COR-L47 (cell line): ENCODE measurements at places on chromosomes 3 and 15.

DNA sequence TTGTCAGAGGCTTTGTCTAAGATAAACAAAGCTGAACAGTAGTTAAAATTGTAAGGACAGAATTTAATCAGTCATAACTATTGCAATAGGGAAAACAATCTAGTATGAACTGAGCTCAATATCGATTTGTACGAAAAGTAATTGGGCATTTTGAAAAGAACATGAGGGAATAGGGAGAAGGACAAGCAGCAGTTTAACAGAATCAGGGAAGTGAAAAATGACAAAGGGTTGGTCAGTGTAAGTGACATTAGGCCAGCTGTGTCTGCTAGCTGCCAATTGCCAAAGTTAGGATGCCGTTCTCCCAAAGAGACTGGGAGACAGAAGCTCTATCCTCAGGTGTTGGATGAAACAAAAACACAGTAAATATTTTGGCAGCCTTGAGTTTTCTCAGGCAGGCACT, 3.3 kb upstream of the DNAJA4 start:
- DNase-seq: no peak

DNA sequence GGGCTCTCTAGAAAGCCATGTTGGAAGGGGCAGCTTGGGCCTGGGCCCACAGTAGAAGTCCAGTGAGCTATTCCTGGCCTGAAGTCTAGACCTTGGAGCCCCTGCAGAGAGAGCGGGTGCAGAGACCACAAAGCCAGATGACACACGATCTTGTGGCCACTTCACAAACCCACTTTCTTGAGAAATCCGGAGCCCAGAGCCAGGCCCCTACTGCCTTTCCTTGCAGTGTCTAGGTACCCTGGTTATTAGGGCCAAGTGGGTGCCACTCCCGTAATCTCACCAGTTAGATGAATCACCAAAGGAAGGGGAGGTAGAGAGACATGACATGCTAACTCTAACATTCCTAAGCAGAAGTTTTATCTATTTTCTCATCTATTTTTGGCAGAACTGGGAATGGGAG, 72.5 kb upstream of the ADAMTSL3 start:
- DNase-seq: no peak

- DNase-seq: no peak
These were observed 94.9 kb downstream of the ANO10 start for GRCh38 chr3:43526956-43527355.

DNA sequence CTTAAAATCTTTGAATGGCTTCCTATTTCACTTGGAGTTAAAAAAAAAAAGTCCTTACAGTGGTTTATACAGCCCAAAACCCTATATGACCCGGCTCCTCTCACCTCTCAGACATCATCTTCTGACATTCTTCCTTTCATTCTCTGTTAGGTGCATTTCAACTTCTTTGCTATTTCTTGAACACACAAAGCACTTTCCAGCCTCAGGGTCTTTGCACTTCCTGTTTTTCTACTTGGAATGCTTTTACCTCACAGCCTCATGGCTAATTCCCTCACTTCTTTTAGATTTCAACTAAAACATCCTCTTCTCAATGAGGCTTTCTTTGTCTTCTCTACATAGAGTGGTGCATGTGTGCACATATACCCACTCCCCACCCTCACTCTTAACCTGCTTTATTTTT, 91.0 kb upstream of the MB21D2 start:
- no peak for DNase-seq

DNA sequence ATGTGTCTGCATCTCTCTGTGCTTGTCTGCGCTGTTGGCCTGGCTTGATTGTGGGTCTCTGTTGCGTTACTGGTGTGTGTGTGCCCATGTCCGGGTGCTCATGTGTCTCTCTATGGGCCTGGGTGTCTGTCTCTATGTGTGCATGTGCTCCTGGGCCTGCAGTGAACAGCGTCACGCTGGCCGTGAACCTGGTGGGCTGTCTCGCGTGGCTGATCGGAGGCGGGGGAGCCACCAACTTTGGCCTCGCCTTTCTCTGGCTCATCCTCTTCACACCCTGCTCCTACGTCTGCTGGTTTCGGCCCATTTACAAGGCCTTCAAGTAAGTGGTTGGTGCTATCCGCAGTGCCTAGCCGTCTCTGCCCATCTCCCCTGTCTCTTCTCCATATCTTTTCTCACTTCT, 7.0 kb upstream of the PPCDC start:
- no peak for DNase-seq

GRCh38 chr3:109234300-109234699, 82.0 kb downstream of the DPPA2 start:
- no peak for DNase-seq

GRCh38 chr15:49331951-49332350, 91.1 kb upstream of the FGF7 start:
- DNase-seq: no peak

- peak; percentile 68 for DNase-seq
These were observed 807.9 kb upstream of the CFAP20DC start for GRCh38 chr3:59857589-59858346.

DNA sequence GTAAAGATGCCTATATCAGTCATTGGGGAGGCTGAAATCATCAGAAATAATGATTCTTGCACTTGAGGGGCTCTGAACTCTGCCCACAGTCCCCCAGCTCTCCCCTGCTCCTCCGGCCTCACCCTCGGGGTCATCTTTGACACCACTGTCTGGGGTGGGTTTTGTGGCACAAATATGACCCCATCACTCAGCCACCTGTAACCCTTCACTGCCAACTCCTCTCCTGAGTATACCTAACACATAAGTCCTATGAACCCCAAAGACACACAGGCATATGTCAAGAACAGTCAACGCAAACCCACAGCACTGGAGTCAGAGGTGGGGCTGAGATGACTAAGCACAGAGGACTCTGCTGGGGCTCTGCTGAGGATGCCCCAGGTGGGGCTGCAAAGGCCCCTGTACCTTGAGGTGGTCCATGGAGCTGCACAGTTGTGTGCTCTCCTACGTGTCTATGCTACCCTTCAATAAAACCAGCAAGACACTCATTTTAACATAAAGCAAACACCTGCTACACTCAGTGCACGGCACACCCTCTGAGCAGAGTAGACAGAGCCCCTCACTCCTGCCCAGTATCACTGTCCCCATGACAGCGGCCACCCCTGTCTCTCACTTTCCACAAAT, 29.9 kb downstream of the SLC41A3 start:
- no peak for DNase-seq

GRCh38 chr3:117101697-117102096, 392.1 kb downstream of the TUSC7 start:
- DNase-seq: no peak

- DNase-seq: no peak
These were observed 21.6 kb downstream of the B4GALT4 start for GRCh38 chr3:119219069-119219468.

DNA sequence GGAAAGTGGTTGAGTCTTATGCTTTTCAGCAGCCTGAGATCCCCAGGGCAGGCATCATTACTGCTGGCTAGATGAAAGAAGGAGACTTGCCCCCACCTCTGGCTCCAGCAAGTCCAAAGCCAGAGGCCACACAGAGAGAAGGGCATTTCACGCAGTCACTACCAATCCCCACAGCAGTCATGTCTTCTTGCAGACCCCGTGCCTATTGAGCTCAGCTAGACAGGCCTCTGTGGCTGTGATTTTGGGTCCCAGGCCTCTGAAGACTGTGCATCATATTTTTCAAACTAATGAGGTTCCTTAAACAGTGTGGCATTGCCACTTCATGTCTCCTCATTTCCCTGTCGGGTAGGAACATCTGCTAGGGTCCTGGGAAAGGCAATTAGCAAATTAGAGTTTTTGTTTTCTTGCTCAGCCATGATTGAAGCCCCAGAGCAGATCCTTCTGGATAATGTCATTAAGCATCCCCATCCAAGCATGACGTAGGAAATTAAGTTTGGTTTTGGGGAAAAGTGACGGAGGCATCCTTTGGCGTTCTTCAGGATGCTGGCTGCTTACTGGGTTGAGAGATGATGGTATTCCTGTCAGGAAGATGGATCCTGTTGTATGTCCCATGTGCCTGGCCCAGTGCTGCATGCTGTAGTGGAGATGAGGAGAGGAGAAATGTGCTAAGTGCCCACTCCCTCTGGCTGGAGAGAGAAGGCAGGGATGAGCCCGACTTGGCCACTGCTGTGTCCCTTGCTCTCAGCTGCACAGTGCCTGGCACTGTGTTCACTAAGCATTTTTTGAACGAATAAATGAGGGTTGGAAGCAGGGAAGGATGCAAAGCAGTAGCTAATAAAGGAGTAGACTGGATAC, 7.0 kb downstream of the SPSB4 start:
- no peak for DNase-seq

DNA sequence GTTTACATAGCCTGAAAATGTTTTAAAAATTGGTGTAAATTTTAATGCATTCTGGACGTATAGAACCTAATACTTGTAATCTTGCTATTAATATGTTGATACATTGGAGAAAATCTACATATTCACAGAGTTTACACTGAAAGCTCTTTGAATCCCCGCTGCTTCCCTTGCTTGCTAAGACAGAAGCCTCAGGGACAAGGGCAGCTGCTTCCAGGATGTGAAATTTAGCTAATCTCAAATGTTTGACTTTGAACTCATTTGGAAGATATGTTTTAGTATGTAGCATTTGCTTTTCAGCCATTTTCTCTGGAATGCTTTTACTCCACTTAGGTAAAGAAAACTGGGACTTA, 172.0 kb downstream of the RBMS3 start:
- no peak for DNase-seq

- peak; percentile 21 for DNase-seq
These were observed 273.2 kb downstream of the MECOM start for GRCh38 chr3:169390271-169390670.

GRCh38 chr15:85316244-85316934, 64.0 kb upstream of the AKAP13 start:
- no peak for DNase-seq

GRCh38 chr15:101549647-101550046, 60.1 kb upstream of the PCSK6 start:
- no peak for DNase-seq

- no peak for DNase-seq
These were observed 64.4 kb downstream of the PHC3 start for GRCh38 chr3:170117134-170117533.

- DNase-seq: peak; percentile 69
These were observed at the start of gene KCTD6 for GRCh38 chr3:58491506-58492402. Gene KCTD6 (plus strand): TSS chr3:58492096. CDS start chr3:58498756, 6,660 bp downstream.

- no peak for DNase-seq
These were observed 2.0 kb upstream of the TRIM59 start for GRCh38 chr3:160451602-160452001.

- no peak for DNase-seq
These were observed 34.1 kb downstream of the ABTB1 start for GRCh38 chr3:127706785-127707351.

DNA sequence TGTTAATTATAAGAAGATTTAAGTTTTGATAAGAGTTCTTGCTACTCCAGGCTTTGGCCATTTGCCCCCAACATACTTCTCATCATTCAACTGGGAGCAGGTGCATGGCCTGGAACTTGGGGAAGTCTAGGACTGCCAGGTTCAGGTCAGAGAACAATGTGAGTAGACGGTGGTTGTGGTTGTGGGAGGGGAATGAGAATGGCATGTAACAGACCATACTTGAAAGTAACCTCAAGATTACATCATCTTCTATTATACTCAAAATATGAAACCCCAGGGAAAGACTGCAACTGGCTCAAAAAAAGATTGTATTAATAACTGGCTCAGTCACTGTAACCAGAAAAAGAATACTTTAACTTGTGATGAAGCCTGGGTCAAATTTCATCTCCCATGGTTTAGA, 364.9 kb upstream of the DPPA4 start:
- DNase-seq: no peak

DNA sequence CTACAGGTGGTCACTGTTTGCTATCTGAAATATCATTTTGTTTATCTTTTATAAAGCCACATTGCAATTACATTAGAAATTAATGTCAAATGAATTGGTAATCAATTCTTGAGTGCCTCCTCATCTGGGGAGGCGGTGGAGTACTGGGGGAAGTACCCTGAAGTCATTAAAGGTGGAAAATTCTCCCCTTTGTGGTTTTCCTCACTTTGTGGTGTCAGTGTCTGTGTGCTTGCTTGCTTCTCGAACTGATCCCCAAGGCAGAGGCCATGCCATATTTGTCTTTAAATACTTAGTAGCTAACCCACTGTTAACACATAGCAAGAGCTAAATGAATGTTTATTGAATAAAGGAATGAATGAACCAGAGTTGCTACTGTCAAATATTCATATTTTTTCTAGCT, 40.5 kb upstream of the CCK start:
- DNase-seq: no peak

- DNase-seq: no peak
These were observed 12.0 kb downstream of the ZBTB38 start for GRCh38 chr3:141380279-141380678.

- DNase-seq: no peak
These were observed 75.4 kb downstream of the CMTM8 start for GRCh38 chr3:32313723-32314473.

GRCh38 chr3:52439426-52440248, 5.3 kb downstream of the SEMA3G start:
- DNase-seq: no peak

- DNase-seq: no peak
These were observed 7.7 kb downstream of the MAP6D1 start for GRCh38 chr3:183817639-183818038.

GRCh38 chr15:100529556-100529955, 806 bp upstream of the CERS3 start:
- no peak for DNase-seq

GRCh38 chr3:68999158-68999557, 14.3 kb downstream of the EOGT start:
- DNase-seq: no peak

GRCh38 chr15:27743638-27744037, 355.5 kb downstream of the OCA2 start:
- no peak for DNase-seq

- no peak for DNase-seq
These were observed 519.2 kb downstream of the NAALADL2 start for GRCh38 chr3:175378348-175378747.

DNA sequence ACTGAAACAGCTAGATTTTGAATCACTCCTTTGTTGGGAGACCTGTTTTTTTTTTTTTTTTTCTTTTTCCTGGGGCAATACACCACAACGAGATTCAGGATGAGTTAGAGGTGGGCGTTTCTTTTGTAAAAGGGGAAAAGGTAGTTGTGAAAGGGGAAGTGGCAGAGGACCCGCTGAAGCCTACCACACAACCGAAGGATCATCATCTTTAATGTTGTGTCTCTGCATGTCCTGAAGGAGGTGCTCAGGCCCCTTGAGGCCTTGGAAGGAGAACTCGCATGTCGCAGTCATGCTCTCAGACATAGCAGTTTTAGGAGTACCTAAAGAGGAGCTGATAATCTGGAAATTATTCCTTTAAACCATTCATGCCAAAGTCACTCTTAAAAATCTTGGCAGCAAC, 137.9 kb upstream of the LRIG1 start:
- DNase-seq: no peak
